COR-L47 (cell line): ENCODE measurements at places on chromosomes 1 and 21.

DNA sequence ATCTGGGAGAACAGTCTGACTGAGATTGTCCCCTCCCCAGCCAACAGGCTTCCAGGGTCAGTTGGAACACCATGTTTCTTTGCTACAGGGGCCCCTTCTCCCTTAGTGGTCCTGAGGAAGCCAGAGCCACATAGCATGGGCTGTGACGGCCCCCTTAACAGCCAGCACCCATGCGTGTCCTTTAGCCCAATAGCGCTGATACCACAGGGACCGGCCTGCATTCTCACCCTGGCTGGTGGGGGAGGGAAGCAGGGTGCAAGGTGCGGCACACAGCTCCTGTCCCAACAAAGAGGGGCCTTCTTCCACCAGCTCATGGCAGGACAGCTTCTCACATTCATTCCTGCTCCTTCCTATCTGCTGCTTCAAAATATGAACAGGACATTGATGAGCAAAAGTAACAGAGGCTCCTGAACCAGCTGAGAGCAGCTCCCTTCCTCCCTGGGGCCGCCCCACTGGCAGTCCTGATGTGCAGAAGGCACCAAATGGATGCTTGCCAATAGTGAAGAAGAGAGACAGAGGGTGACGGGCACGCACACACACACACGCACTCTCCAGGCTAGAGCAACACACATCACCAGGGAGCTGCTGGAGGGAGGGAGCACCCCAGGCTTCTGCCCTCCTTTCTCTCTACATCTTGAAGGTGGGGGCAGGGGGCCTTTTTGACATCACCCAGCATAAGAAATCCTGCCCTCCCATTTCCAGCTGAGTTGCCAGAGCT is 99.4 kb downstream of the CRYAA start:
- DNase-seq = no peak

DNA sequence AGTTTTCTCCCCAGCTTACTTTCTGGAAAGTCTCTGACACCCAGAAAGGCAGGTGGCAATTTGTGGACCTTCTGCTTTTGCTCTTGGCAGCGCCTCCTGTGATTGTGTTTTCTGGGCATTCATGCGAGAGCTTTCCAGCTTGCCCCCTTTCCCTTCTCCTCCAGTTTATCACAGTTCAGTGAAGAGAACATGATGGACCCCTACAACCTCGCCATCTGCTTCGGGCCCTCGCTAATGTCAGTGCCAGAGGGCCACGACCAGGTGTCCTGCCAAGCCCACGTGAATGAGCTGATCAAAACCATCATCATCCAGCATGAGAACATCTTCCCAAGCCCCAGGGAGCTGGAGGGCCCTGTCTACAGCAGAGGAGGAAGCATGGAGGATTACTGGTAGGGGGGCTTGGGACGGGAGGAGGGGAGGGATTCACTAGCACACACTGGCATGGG is 24.3 kb upstream of the IKBKE start:
- DNase-seq = no peak

DNA sequence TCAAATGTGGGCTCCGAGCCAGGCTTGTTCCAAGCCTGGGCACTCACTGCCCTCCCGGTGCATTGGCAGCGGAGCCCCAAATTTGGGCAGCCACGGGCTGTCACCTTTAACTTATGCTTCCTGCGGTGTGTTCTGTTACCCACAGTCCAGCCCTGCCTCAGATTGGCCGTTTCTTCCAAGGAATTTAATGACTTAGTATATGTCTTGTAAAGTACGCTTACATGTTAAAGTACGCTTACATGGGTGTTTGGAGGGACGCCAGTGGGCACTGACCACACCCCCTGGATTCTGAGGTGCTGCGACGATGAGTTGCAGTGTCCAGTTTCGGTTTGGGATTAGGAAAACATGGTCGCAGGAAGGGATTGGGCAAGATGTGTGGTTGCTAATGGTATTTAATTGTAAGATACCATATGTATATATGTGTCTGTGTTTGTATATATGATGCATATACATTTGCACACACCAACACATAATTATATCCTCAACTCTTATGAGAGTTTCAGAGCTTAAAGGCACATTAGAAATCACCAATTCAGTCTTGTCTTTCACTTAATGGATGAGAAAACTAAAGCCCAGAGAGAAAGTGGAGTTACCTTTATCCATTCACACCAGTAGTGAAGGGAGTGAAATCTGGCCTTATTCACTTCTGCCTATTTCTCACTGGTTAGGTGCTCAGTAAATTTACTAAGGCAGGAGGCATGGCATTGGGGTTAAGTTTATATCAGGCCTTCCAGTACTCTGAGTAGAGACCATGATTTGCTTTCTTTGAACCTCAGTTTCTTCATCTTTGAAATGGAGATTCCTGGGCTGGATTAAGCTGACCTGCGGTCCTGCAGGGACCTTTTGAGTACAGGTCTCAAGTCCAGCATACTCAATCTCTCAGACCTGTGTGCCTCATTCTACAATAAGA is 1.0 kb downstream of the SMYD2 start:
- peak; percentile 60 for DNase-seq

- DNase-seq = no peak
Observed at GRCh38 chr1:109281680-109282496, 1.1 kb downstream of the PSRC1 start.

DNA sequence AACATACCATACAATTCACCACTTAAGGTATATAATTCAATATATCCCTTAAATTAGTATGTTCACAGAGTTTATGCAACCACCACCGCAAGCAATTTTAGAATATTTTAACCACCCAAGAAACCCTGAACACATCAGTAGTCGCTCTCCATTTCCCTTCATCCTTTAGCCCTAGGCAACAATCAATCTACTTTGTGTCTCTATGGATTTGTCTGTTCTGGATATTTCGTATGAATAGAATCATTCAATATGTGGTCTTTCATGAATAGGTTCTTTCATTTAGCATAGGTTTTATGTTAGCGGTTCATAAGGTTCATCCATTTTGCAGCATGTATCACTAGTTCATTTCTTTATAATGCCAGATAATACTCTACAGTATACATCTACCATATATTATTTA is 4.2 kb upstream of the DPT start:
- DNase-seq = no peak

DNA sequence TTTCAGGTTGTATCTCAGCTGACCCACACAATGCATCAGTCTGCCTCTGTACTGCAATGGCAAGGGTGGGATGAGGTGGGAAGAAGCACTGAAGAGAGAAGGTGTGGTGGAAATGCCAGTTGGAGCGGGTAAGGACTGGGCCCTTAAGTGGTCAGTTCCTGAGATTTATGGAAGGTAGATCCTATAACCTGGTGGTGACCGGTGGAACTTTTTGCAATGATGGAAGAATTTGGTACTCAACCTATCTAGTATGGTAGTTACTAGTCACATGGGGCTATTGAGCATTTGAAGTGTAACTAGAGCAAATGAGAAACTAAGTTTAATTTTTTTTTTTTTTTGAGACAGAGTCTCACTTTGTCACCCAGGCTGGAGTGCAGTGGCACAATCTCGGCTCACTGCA is 8.2 kb upstream of the HPCAL4 start:
- DNase-seq = no peak

GRCh38 chr1:244652623-244653438 is at the start of gene DESI2:
DESI2 (plus strand) TSS chr1:244653126; CDS start chr1:244653314, 188 bp downstream.
- DNase-seq = peak; percentile 100

- DNase-seq = no peak
Observed at GRCh38 chr21:16437586-16437985, 707.8 kb downstream of the USP25 start.

DNA sequence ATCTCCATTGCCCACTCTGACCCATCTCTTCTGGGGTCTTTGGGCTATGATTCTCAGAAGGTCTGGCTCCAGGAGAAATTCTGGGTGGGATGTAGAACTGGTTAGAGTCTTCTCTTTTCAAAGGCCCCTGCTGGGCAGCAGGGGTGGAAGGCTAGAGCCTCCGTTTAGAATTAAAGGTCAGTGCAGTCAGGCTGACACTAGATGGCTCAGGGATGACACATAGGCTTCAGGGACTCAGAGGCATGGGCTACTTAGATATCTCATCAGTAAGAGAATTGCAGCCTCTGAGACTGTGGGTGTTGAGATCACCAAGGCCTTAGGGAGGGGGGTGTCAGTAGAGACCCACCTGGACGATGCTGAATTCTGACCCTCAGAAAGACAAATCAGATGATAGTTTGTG is 12.6 kb upstream of the PPM1J start:
- DNase-seq = no peak

GRCh38 chr1:26541816-26542711 is 12.5 kb downstream of the RPS6KA1 start:
- DNase-seq = no peak

GRCh38 chr1:161158316-161159010 is 837 bp upstream of the USP21 start:
- DNase-seq = no peak

DNA sequence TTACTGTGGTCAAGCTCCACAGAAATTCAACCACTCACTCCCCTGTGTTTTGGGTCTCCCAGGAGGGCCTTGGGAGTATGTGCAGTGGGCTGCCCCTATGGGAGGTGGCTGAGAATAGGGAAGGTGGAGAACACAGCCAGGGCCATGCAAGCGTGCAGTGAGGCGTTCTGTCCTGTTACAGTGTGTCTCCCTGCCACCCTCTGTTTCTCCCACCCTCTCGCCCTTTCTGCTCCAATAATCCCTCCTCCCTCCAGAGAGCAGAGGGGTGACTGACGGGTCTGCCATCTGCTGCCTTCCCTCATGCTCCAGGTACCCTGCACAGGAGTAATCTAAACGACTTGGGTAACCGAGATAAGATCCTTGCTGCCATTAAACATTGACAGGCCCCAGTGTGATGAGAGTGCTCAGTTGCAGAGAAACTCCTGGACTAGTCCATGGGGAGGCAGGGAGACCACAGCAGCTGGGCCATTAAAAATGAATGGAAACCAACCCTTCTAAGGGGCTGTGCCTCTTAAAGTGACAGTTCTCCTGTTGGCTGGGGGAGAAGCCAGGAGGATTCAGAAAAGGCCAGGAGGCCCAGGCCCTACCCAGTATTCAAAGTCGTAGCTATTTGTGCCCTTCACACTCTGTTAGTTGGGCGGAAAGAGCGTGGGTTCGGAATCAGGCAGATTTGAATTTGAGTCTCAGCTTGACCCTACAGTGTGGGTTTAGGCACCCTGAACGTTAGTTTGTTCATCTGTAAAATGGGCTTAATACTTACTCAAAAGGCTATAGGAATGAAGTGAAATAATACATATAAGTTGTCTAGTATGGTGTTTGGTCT is 22.4 kb upstream of the BTG2 start:
- DNase-seq = no peak

DNA sequence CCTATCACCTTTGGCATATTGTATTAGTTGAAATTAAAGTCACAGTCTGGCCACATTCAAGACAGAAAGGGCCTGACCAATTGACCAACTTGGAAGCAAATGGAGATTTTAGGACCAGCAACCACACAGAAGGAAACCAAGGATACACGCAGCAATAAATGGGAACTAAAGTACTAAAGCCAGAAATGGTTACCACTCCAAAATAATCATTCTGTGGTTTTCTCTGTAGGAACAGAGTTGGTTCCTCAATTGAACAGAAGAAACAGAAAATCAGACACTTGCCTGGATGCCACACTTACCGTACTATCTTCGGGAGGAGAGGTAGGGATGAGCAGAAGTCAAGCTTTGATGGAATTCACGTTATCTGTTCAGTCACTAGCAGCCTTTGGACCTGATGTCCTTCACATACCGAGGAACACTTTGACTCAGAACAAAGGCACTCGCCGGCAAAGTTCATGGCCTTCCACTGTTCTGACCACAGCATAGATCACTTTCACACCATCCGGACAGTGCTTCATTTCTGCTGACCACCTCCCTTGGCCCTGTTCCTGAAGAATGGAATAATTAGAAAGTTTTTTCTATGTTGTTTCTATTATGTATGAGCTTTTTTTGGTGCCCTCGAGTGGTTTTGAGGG is 96.9 kb downstream of the LPAR3 start:
- no peak for DNase-seq

- DNase-seq = no peak
Observed at GRCh38 chr1:176876966-176877515, 287.5 kb downstream of the ASTN1 start.

DNA sequence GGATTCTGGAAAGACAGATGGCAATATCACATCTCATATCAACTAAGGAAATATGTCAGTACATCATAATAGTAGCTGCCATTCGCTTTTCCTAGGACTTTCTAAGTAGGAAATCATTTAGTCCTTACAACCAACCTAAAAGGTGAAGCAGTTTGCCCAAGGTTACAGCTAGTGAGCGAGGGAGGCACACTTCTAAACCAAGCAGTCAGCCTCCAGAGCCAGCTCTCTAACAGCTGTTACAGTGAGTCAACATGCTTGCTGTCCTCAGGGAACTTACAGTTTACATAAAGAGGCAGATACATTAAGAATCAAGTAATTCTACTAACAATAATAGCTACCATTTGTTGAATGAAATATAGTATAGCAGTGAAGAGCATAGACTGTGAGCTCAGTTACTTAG is 57.1 kb downstream of the GIPC2 start:
- DNase-seq = no peak

DNA sequence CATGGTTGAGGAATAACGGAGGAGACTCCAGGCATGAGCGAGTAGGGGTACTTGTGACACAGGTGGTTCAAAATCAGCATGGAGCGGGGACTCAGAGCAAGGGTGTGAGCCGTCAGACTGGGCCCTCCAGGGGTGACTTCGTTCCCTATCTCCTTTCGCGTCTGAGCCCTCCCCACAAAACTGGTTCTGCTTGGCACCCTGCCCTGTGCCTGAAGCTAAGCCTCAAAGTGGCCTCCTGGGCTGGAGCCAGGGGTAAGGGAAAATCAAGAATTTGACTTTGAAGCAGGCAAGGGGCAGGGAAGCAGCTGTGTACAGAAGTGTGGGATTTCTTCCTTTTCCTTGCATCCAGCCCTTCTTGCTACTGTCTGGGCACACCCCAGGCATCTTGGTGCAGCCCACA is 331.5 kb upstream of the AJAP1 start:
- no peak for DNase-seq

DNA sequence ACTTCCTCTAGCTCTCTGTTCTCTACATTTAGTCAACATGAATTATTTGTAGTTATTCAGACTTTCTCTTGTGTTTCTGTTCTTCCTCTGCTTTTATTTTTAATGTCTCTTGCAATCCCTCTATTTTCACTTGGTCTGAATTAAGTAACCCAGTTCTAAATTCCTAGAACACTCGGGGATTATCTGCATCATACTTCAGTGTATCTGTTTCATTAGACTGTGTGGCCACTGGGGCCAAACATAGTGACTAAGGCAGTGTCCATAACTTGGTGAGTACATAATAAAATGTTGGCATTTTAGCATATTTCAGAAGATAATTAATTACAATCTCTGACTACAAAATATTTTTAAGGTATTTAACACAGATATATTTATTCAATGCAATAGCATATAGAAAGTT is 1087.2 kb upstream of the B3GALT2 start:
- DNase-seq = no peak

DNA sequence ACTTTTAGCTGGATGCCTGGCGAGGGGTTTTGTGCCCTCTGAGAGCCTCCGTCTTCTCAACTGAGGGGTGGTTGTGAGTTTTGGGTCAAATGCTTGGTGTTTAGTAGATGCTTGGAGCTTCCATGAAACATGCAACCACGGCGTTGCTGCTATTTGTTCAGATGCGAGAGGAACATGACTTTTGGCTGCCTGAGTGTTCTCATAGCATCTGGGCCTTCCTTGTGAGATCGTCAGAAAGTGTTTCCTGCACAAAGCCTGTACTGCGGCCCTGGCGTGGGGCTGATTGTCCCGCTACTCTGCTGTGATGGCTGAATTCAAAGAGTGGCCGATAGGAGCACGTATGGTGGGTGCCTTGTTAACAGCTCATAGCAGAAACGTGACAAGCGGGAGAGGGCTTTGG is 69.8 kb upstream of the FAM3B start:
- no peak for DNase-seq
